Heart right ventricle (tissue), 16 donors: ENCODE measurements at places on chromosomes 16 and 17. TPM values are rescaled to one million over a fixed set of nuclear protein-coding genes. Genes with fewer than 3 reads are reported as not detected.
A peak's percentile ranks its signal among the peaks of the same experiment; 100 is the strongest.

- H3K4me3 ChIP-seq, result no peak overlapping the region
- H3K27ac ChIP-seq, result no peak overlapping the region
- DNase-seq, result no peak
- H3K27me3 ChIP-seq, result peaks cover 18% of the 10 kb centered on the region
- H3K36me3 ChIP-seq, result no peaks in the 10 kb centered on the region
- no peaks in the 10 kb centered on the region for H3K4me1 ChIP-seq
These were observed 13.4 kb downstream of the USP43 start for GRCh38 chr17:9658593-9659211.

GRCh38 chr17:56917559-56918296 lies 3.9 kb upstream of the TRIM25 start:
- no peak overlapping the region for H3K4me3 ChIP-seq
- DNase-seq, result no peak
- no peaks in the 10 kb centered on the region for H3K27me3 ChIP-seq
- no peaks in the 10 kb centered on the region for H3K36me3 ChIP-seq

GRCh38 chr17:44610331-44610730 lies 45.9 kb upstream of the MEIOC start:
- H3K27ac ChIP-seq, result no peak overlapping the region
- no peaks in the 10 kb centered on the region for H3K27me3 ChIP-seq
- DNase-seq, result no peak
- no peaks in the 10 kb centered on the region for H3K36me3 ChIP-seq
- H3K4me3 ChIP-seq, result no peak overlapping the region
- peaks cover 4% of the 10 kb centered on the region for H3K4me1 ChIP-seq

DNA sequence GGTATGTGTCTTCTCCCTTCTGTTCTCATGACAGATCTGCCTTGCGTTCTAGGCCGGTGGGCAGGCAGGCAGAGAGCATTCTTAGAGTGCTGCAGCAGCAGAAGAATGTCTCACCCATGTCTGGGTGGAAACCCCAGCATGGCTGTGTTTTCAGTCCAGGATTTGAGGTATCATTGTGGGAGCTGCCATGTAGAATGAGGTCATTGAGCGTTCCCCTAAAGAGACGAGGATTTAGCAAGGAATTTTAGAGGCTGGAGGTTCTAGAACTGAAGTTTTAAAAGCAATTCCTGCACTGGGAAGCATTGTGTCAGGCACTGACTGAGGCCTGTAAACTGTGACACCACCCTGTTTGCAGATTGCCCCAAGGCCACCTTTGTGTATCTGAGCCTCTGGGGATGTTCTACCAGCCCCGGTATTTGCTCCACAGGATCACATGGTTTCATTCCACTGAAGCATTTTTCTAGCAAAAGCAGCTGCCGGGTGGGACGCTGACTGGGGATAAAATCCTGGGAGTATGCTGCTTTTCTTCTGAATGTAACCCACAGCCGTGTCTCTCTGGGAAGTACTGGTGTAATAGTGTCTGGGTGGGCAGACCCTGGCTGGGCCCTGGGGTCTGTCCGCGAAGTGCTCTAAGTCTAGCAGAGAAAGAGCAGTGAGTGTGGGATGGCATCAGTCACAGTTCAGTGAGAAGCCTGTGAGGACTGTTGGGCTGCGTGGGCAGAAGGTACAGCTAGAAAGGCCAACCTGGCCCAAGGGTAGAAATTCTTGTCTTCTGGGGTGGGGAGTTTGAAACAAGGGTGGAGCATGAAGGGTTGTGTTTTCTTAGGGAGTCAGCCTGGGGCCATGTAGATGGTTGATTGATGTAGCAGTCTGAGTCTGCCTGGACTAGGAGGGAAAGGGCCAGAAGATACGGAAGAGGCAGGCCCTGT lies 30.2 kb downstream of the PLCD3 start:
- no peak for DNase-seq
- no peaks in the 10 kb centered on the region for H3K27me3 ChIP-seq
- H3K4me3 ChIP-seq, result no peak overlapping the region

GLIS2 gene
- 16.9 TPM for total RNA-seq

HIC1 gene
- 3.5 TPM for total RNA-seq

GRCh38 chr16:67241008-67241900 lies 6.0 kb downstream of the FHOD1 start:
- H3K4me3 ChIP-seq, result no peak overlapping the region
- peaks cover 48% of the 10 kb centered on the region for H3K36me3 ChIP-seq
- H3K27ac ChIP-seq, result peak overlapping the region; percentile 96
- H3K27me3 ChIP-seq, result no peaks in the 10 kb centered on the region
- peak; percentile 82 for DNase-seq

CHST4 gene
- total RNA-seq, result not detected

- H3K27me3 ChIP-seq, result no peaks in the 10 kb centered on the region
- no peaks in the 10 kb centered on the region for H3K4me1 ChIP-seq
These were observed 15.9 kb downstream of the GNPTG start for GRCh38 chr16:1367486-1368174.

DNA sequence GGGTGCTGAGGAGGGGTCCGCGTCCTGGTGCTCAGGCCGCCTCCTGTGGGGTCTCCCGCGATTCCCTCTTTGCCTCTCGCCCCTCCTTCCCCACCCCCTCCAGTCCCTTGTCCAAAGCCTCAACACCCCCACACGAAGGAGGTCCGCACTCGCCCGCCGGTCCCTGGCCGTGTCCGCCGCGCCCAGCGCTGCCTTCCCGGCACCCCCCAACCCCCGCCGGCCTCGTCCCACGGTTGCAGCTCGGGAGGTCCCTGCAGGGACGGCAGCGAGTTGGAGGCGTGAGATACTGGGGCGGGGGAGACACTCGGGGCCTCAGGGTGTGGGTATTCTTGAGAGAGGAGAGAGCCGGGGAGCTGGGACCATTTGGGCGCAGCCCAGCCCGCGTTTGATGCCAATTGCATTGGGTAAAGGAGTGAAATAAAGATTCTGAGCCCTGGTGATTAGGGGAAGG lies 468 bp downstream of the FLYWCH2 start:
- H3K36me3 ChIP-seq, result no peaks in the 10 kb centered on the region
- H3K27ac ChIP-seq, result peak overlapping the region; percentile 96
- DNase-seq, result peak; percentile 49

DNA sequence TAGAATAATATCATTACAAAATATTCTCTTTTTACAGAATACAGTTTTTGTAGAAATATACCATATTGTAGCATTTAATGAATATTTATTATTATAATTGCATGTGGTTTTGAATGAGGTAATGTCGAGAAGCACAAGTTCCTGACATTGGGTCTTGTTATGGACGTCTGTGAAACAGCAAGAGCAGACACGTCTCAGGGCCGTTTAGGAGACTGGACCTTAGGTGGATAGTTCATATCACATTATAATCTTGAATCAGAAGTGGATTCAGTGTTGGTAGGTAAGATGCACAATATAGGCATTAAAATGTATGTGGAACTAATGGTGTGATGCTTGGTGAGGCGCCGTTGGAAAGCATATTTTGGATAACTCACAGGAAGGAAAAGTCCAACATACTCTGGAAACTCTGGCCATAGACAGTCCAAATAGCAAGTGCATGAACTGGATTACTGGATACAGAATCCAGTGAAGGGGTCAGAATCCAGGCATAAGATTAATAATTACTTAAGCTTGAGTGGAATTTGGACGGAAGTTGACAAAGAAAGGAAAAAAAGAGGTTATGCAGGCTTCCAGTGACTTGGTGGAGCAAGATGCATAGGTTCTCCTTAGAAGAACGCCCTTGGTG lies 17.2 kb downstream of the ABCA8 start:
- no peak overlapping the region for H3K27ac ChIP-seq
- H3K27me3 ChIP-seq, result no peaks in the 10 kb centered on the region
- H3K36me3 ChIP-seq, result no peaks in the 10 kb centered on the region
- DNase-seq, result no peak
- H3K4me1 ChIP-seq, result no peaks in the 10 kb centered on the region
- no peak overlapping the region for H3K4me3 ChIP-seq

DNA sequence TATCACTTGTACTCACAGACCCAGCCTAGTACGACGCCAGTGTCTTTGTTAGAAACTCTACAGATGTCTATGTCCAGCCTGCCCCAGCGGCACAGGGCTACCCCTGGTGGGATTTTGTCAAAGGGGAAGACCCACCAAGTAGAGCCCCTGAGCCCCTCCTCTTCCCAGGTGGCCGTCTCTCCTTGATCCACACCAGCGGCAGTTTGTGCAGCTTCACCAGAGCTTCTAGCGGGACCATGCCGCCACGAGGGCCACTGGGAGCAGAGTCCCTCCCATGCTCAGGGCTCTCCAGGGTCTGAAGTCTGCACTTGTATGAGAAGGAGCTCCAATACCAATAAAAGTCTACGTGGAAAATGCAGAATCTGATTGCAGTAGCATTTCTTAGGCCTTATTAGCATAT lies 157.1 kb downstream of the RPTOR start:
- H3K36me3 ChIP-seq, result no peaks in the 10 kb centered on the region
- no peak overlapping the region for H3K27ac ChIP-seq
- no peaks in the 10 kb centered on the region for H3K27me3 ChIP-seq
- no peak overlapping the region for H3K4me3 ChIP-seq
- no peak for DNase-seq
- peaks cover 18% of the 10 kb centered on the region for H3K4me1 ChIP-seq

GRCh38 chr16:85066346-85066885 lies 38.8 kb downstream of the KIAA0513 start:
- peaks cover 38% of the 10 kb centered on the region for H3K36me3 ChIP-seq
- H3K4me3 ChIP-seq, result no peak overlapping the region
- no peak for DNase-seq
- H3K27me3 ChIP-seq, result no peaks in the 10 kb centered on the region
- no peak overlapping the region for H3K27ac ChIP-seq
- H3K4me1 ChIP-seq, result no peaks in the 10 kb centered on the region

IRX6 gene
- 14.4 TPM for total RNA-seq

GRCh38 chr17:75566416-75566815 lies 21.2 kb upstream of the MYO15B start:
- H3K27me3 ChIP-seq, result no peaks in the 10 kb centered on the region
- no peak overlapping the region for H3K4me3 ChIP-seq
- DNase-seq, result no peak

GRCh38 chr17:70184770-70185169 lies 15.4 kb downstream of the KCNJ2 start:
- no peak overlapping the region for H3K4me3 ChIP-seq
- H3K4me1 ChIP-seq, result peaks cover 26% of the 10 kb centered on the region
- H3K27ac ChIP-seq, result no peak overlapping the region
- H3K27me3 ChIP-seq, result no peaks in the 10 kb centered on the region
- DNase-seq, result no peak
- no peaks in the 10 kb centered on the region for H3K36me3 ChIP-seq

GRCh38 chr17:31062346-31062745 lies 32.4 kb upstream of the NF1 start:
- H3K4me3 ChIP-seq, result no peak overlapping the region
- DNase-seq, result no peak
- no peaks in the 10 kb centered on the region for H3K27me3 ChIP-seq

GRCh38 chr16:67893743-67894399 lies 817 bp downstream of the PSKH1 start:
- DNase-seq, result no peak
- H3K4me1 ChIP-seq, result peaks cover 53% of the 10 kb centered on the region
- H3K36me3 ChIP-seq, result no peaks in the 10 kb centered on the region
- no peaks in the 10 kb centered on the region for H3K27me3 ChIP-seq
- H3K4me3 ChIP-seq, result peak overlapping the region; percentile 72

DNA sequence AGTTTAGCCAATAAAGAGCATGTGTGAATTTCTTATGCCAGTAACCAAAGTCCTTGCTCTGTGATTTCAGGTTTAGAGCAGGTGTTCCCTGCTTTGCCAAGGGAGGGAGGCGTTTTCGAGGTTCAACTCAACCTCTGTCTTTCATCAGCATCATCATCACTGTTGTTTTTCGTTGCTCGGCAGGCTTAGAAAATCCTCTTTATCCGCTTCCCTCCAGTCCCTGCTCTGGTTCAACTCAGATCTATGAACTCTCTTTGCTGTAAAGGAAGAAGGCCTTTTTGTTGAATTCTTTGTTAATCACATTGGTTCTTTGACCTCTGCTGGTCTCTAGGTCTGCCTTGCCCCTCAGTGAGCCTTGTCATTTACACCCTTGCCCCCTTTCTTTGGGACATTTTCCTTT lies 243.9 kb upstream of the RBFOX1 start:
- no peak overlapping the region for H3K27ac ChIP-seq
- no peak for DNase-seq
- no peak overlapping the region for H3K4me3 ChIP-seq
- H3K36me3 ChIP-seq, result no peaks in the 10 kb centered on the region
- H3K27me3 ChIP-seq, result peaks cover 25% of the 10 kb centered on the region
- no peaks in the 10 kb centered on the region for H3K4me1 ChIP-seq

CES5A gene
- total RNA-seq, result not detected
